ENCODE measurements at places on chromosomes 13 and 19.
A peak's percentile ranks its signal among the peaks of the same experiment; 100 is the strongest.

DNA sequence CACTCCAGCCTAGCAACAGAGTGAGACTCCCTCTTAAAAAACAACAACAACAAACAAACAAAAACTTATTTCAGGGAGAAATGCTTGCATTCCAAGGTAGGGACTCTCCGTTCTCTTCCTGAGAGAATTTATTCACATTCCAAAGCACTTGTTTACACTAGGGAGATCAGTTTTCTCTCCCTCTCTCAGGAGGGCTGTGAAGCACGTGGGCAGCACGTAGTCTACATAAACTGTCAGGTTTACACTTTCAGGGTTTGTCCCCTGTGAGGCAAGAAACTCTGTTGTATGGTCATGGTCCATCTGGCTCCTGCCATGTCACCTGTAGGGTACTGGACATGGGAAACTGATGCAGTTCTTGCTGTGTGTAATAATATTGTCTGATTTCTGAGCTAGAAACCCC lies 31.6 kb downstream of the WDR87 start:
- DNase-seq, result no peak

- peak; percentile 79 for DNase-seq
Observed at GRCh38 chr19:14440049-14440448, 6.9 kb downstream of the PKN1 start.

DNA sequence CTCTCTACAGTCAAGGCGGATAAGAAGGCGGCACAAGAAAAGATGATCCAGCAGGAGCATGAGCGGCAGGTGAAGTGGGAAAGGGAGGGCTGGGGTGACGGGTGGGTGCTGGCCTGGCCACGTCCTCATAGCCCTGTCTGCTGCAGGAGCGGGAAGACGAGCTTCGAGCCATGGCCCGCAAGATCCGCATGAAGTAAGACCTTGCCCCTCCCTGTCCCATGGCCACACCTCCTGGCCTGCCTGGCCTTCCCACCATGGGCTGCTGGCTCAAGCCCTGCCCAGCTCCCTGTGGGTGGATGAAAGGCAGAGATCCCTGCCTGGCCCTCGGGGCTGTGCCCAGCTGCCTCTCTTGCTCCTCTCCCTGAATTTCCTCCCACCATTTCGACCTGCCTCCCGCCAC lies 7.2 kb downstream of the ZNF296 start:
- no peak for DNase-seq

GRCh38 chr19:34560229-34560628 lies 78.7 kb downstream of the WTIP start:
- no peak for DNase-seq

DNA sequence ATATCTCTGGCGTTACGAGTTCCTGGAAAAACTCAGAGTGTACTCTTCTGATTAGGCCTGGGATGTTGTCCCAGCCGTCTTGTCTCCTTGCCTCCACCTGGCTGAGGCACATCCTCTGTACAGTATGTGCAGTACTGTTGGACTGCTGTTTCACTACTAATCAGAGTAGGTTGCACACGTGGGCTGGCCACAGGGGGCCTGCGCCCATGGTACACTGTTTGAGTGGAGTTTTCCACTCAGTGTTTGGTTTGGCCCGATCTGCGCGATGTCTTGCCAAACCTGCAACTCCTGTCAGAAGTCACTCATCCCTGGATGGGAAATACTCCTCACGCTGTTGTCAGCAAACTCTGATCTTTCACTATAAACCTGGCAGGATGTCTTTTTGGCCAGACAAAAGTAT lies 189.6 kb upstream of the CSNK1A1L start:
- DNase-seq, result no peak

- DNase-seq, result no peak
Observed at GRCh38 chr19:45578861-45579260, 5.7 kb downstream of the OPA3 start.

DNA sequence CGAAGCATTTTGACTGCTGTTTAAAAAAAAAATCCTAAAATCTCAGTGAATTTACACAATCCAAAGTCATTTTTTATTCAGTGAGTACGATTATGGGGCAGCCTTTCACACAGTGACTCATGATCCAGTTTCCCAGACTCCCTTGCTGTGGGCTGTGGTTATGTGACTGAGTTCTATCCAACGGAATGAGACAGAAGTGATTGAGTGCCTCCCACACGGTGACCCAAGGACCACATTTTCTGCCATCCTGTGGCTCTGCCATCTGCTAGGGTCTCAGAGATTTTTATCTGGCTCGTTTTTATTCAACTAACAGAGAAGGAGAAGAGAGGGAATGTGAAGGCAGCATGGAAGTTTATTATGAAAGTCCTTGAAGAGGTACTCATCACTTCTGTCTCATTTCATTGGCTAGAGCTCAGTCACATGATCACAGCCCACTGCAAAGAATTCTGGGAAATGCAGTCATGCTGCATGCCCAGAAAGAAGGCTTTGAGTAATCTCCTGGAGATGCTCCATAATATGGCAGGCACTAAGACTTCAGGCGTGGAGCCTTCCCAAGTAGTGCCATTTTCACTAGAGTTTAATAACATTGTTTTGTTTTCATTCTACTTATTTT lies 999.4 kb downstream of the UQCRFS1 start:
- no peak for DNase-seq

DNA sequence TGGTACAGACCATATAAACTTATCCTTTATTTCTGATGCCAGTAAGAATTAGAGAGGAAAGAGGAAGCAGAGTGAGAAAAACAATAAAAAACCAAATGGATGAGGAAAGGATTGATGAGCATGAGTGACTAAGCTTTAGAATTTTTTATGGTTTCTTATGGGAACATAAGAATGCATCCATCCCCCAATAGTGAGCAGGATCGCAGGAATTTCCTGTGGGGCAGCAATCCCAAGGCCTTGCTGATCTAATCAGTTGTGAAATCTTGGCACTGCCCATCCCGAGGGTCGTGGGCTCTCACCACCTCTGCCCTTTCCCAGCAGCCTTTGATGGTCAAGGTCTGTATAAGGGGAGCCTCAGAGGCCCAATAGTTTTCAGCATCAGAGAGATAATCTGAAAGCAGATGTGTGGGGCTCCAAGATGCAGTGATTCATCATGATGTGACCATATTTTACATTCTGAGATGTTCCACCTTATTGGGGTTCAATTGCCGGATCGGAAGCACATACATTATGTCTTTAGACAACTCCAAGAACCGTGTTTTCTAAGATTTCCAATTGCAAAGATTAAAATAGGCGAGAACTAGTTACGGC lies 222.1 kb downstream of the DNAJC15 start:
- no peak for DNase-seq

GRCh38 chr19:43329989-43330388 lies 23.5 kb upstream of the CD177 start:
- no peak for DNase-seq

DNA sequence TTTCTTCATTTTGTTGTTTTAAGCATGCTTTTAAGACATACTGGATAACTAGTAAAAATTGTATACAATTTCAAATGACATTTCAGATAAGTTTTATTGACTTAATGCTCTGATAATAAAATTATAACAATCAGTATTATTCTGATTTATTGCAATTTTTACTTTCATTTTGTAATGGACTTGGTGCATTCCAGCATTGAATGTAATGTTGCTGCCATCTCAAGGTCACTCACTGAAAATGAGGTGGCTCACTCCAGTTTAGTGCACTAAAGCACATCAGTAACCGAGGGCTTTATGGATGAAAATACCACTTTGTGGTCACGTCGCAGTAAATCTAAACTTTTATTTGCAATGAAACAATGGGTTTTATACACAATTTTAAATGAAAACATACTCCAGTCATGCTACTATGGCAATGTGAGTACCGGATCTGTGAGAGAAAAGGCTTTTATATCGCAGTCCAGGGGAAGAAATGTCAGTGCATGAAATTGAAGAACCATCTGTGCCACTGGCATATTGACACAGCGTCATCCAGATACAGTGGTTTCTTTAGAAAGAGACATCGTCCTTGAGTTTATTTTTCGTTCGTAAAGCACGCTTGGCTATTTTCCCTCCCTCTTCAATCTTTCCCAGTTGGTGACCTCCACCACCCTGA lies 20.7 kb upstream of the ZNF507 start:
- no peak for DNase-seq

- DNase-seq, result no peak
Observed at GRCh38 chr13:110346661-110347067, 39.6 kb downstream of the COL4A2 start.

DNA sequence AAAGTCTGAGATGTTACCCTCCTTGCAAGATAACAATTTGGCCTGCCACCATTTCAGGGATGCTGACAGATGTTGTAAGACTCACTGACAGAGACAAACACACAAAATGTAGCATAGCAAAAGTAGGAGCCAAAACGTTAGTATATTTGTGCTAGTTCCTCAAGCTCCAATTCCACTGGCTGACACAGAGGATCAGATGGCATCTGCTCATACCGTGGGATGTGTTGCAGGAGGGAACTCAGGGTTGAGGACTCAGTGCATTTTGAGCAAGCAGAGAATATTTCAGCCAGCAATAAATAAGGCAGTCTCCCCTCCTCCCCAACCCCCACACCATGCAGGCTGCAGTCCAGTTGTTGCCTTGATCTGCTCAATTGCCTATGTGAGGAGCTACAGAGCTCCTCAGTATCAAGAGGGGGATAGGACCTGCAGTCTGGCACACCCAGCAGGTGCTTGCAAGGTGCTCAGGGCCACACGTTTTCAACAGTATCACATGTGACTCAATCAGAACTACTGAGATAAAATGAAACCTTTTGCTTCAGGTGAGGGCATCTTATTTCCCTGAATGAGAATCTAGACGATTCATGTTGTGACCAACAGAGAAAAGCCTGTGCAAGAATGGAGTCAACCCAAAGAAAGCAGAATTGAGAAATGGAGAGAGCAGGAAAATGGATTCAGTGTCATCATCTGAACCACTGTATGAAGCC lies 23.6 kb upstream of the LRCH1 start:
- no peak for DNase-seq

- DNase-seq, result no peak
Observed at GRCh38 chr13:109422161-109422560, 364.2 kb downstream of the IRS2 start.

- no peak for DNase-seq
Observed at GRCh38 chr13:42626176-42626860, 52.4 kb downstream of the TNFSF11 start.

DNA sequence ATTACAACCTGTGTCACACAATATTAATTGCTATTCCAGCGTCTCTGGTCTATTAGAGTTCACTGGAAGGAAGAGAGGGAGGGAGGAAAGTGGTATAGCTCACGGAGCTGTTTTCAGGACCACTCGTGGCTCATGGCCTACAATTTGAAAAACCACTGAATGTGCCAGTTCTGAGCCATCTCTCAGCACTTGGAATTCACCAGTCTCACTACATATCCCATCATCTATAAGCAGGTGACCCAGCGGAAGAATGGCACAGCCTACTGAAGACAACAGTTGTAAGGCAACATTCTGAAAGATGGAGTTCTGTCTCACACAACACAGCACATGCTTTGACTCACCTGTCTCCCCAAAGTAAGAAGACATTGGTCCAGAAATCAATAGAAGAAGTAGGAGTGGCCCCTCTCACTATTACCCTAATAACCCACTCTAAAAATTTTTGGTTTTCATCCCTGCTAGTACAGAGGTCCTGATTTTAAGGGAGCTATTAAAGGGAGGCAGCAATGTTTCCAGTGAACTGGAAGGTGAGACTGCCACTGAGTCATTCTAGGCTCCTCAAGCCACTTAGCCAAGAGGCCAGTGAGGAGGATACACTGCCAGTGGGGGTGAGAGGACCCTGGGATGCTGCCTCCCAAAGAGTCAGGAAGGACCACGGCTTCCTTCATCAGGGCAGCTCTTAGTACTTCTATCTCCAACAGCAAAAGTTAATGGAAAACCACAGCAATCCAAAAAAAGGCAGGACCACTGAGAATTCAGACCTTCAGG lies 50.0 kb upstream of the DOCK9 start:
- no peak for DNase-seq

DNA sequence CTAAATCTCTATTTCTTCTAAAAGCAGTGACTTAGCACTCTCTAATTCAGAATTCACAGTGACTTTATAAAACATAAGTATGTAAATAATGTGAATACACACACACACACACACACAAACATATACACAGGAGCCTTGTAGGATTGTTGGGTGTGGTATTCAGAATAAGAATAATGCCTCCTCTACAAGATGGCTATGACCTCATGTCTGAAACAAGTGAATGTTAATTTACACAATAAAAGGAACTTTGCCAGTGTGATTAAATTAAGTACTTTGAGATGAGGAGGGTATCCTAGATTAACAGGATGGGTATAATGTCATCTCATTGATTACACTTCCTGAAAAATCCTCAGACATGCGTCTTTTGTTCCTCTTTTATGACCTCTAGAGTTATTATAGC lies 234.6 kb downstream of the SLITRK6 start:
- DNase-seq, result no peak

DNA sequence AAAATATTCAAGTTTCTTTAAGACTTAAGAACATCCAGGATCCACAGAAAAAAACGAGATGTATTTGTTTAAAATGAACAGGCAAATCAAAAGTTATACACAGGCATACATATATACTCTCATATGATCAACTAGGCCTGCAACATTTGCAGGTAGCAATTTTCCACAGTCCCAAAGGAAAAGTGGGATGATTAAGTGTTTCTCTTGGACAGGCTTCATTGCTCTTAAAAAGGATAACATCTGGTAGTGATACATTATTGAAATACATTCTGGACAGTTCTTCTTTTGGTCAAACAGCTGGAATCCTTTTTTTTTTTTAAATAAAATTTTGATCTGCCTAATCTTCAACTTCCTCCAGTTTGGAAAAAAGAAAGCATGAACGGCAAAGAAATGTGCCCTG lies 114.8 kb upstream of the TDRD3 start:
- DNase-seq, result no peak

GRCh38 chr13:92807353-92807752 lies 419.3 kb upstream of the GPC6 start:
- no peak for DNase-seq

DNA sequence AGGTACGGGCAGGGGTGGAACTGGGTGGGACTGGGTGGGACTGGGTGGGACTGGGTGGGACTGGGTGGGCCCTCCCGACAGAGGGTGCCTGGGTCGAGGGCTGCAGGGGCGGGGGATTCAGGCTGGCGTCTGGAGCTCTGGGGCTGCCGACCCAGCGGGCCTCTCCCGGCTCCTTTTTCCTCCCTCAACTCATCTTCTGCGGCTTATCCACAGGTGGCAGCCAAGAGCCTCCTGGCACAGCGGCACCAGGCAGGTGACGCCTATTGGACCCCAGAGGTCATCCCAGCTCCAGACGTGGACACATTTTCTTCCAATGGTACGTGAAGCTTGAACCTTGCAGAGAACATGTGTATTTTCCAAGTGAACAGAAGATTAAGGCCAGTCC lies 533 bp downstream of the ZNF544 start:
- peak; percentile 23 for DNase-seq

- no peak for DNase-seq
Observed at GRCh38 chr13:19836472-19836871, 27.0 kb downstream of the ZMYM5 start.

GRCh38 chr13:34208336-34208735 lies 390.4 kb downstream of the RFC3 start:
- DNase-seq, result no peak

- DNase-seq, result no peak
Observed at GRCh38 chr19:41223431-41224234, 4.6 kb downstream of the AXL start.

- no peak for DNase-seq
Observed at GRCh38 chr13:112804374-112804773, 114.5 kb downstream of the ATP11A start.
